Renal cortex interstitium (tissue), 15 donors: ENCODE measurements at places on chromosomes 7 and 10.

GRCh38 chr10:73113551-73113950, 3.3 kb downstream of the NUDT13 start:
- DNase-seq: no peak

DNA sequence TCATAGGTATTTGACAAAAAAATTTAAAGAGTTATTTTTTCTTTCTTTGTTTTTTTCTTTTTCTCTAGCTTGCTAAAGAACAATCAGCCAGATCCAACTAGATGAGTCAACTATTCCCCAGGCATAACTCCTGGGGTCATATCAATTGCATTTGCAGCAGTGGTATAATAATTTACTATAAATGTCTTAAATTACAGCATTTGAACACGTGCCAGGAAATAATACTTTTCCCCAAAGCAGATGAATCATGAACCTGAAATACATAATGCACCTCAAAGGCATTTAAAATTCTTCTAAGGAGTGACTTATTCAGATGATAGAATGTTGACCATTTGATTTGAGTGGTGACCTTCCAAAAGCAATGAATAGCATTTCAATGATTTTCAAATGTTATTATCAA, 190.1 kb downstream of the LRRTM3 start:
- no peak for DNase-seq

DNA sequence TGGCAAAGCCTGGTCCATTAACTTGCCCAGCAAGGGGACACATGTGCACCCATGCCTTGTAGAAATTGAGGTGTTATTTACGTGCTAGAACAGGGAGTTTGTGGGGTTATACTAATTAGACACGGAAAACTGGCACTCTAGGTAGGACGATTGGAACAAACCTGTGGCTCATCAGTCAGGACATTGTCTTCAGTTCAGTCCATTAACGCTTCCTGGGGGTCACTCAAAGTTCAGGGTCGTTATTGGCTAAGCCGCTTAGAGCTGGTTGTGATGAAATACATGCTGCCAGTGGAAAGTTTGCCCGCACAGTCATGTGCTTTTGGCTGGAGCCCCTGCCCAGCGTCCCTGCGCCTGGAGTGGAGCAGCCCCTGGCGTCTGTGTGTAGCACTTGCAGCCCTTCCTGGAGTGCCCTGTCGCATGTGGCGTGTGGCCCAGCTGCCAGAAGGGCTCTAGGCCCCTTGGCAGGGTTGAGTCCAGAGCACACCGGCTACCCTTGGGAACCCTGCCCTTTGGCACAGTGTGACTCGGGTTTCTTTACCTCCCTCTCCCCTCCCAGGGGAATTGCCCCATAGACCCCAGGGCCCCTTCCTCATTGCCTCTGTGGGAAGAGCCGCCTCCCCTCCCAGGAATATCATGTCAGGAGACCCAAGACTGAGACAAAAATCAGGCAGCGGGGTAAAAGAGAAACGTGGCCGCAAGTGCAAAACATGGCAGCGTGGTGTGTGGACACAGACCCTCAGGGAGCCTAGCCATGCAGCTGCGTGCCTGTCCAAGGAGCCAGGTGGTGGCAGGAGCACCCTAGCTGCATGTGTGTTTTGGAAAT, 9.8 kb downstream of the ZNF775 start:
- DNase-seq: no peak

DNA sequence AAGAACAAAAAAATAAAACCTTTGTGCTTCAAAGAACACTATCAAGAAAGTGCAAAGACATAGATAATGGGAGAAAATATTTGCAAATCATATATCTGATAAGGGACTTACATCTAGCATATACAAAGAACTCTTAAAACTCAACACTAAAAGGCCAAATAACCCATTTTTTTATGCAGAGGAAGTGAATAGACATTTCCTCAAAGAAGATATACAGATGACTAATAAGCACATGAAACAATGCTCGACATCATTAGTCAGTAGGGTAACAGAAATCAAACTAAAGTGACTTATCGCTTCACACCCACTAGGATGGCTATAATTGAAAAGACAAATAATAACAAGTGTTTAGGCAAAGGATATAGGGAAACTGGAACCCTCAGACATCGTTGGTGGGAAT, 78.0 kb downstream of the MALSU1 start:
- DNase-seq: no peak

DNA sequence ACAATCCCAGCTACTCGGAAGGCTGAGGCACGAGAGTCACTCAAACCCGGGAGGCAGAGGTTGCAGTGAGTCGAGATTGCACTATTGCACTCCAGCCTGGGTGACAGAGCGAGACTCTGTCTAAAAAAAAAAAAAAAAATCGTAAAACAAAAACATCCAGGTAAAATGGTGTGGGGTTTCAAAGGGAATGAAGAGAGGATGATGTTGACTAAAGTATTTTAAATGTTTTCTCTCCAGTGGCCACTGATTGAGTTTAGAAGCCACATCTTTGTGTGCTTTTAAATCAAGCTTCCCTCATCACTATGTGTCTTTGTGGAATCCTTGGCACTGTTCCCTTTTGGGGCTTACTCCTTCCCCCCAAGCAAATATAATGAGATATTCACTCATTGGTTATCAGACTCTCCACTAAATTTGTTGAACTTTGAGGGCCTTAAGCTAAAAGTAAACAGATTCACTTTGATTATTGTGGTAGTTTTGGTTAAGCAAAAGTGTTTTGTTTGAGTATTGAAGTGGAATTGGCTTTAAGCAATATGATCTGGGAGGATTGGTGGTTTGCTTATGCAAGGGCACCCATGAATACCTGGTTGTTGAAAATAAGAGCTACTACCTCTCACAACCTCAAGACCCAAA, 162.9 kb downstream of the CDK14 start:
- no peak for DNase-seq

GRCh38 chr10:107616463-107617410, 452.2 kb upstream of the SORCS1 start:
- DNase-seq: no peak

- no peak for DNase-seq
Measured at GRCh38 chr10:117226813-117227451, 14.0 kb upstream of the SLC18A2 start.

GRCh38 chr10:71440506-71441035, 43.9 kb downstream of the CDH23 start:
- no peak for DNase-seq

DNA sequence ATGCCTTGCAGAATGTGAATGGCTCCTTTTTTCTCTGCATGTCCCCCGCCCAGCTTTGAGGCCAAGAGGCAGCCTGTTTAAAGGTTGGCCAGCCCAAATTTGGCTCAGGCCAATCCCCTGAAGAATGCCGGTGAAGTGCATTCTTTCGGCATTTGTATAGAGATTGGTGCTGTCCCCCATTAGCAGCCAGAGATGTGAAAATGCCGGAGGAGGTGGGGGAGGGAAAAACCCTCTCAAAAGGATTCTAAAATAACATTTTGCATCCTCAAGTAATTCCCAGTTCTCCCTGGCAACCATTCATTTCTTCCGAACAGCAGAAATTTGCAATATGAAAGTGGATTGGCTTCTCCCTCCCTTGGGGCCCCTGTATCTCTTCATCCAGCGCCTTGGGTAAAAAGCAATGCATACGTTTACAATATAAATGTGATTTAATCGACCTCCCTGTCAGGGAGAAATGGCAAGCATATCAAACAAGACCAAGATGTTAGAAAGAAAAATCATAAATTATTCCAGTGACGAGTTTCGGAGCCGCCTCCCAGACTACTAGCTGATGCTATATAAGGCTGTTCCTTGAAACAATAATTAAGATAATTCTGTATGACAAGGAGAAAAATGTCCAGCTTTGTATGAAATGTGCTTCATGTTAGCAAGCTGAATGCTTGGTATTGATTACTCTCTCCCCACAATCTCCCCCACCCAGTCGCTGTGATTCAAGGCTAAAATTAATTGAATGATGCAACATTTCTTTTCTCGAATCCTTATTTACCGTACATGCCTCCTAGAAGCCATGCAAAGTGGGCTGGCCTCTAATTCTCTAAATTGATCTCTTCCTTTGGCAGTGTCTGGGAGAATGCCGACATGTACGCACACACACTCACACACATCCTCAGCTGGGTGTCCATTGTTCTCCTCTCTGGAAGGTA, 323.7 kb downstream of the RPS24 start:
- DNase-seq: no peak

DNA sequence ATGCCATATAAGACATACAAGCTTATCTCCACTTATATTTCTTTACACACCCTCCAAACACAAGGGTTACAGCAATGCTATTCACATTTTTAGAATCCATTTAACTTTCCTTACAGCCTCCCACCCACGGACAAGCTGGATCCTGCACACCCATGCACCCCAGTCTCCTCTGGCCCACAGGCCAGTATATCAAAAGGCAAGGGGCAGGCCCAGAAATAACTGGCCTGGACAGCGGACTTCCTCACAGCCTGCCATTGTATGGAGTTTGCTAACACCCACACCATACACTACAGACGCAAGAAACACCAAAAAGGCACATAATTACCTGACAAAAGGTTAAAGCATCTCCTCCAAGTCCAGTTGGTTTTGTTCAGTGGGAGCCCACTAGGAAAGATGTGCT, 12.0 kb downstream of the HOXA4 start:
- DNase-seq: no peak

DNA sequence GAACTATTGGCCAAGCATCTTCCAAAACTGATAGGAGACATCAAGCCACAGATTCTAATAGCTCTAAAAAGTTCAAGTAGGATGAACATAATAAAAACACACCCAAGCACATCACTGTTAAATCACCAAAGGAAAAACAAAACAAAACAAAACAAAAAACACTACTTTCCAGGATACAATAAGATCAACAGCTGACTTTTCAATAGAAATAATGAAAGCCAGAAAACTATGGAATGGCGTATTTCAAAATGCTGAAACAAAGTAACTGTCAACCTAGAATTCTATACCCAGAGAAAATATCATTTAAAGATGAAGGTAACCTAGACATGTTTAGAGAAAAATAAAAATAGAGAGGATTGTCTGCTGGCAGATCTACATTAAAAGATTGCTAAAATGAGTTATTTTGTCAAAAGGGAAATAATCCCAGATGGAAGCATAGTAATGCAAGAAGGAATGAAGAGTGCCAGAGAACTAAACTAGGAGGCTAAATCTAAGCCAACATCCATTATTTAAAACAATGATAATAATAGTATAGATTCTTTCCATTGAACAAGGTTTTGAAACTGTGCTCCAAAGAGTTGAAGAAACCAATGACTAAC, 13.9 kb downstream of the TUBAL3 start:
- DNase-seq: no peak
